GM13976 (cell line): ENCODE measurements at places on chromosomes 7 and 10.
A peak's percentile ranks its signal among the peaks of the same experiment; 100 is the strongest.

- no peak for DNase-seq
Observed at GRCh38 chr10:127532659-127533058, 16.4 kb upstream of the NPS start.

- no peak for DNase-seq
Observed at GRCh38 chr7:44274623-44274975, 50.8 kb downstream of the CAMK2B start.

- peak; percentile 72 for DNase-seq
Observed at GRCh38 chr10:92291921-92292845, 1.2 kb downstream of the MARCHF5 start.

DNA sequence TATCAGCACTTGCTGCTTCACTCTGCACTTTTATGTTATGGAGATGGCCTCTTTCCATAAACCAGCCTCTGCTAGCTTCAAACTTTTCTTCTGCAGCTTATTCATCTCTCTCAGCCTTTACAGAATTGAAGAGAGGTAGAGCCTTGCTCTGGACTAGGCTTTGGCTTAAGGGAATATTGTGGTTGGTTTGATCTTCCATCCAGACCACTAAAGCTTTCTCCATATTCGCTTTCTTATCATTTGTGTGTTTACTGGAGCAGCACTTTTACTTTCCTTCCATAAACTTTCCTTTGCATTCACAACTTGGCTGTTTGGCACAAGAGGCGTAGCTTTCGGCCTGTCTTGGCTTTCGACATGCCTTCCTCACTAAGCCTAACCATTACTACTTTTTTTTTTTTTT, 23.6 kb downstream of the DYDC2 start:
- no peak for DNase-seq

DNA sequence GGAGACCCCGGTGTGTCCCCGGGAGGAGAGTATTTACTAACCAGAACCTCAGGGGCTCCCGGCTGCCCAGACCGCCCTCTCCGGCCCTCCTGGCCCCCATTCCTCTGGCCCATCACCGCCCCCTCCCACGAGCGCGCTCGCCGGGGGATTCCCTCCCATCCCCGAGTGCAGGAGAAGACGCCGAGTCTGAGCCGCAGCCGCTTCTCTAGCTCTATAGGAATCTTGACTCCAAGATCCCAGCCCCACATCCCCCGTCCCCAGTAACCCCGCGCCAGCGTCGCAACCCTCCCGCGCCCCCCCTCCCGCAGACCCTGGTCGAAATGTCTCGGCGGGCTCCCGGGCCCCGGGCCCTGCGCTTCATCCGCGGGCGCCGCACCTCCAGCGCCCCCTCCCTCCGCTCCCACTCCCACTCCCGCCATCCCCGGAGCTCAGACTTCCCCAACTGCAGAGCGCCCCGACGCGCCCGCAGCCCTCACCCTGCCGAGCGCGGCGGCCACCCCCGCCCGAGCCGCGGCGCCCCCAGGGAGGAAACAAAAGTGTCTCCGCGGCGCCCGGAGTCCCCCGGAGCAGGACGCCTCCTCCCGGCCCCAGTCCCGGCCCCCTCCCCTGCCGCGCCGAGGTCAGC, 541 bp downstream of the ELMO1 start:
- peak; percentile 60 for DNase-seq

DNA sequence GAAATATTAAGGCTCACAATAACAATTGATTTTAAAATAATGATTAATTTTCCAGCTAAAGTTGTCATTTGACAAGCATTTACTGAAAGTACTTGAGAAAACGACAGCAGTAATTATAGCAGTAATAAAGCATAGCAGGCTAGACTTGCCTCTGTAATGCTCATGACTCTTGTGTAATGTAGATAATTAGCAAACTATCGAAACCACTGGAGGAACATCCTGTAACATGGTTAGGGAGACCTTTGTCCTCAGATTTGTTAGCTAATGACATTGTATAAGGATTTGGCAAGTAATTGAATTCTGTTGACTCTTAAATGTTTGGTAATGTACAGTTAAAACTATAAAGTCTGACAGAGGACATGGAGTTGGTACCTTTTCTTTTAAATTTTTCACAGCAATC, 24.8 kb downstream of the ARL4A start:
- no peak for DNase-seq

GRCh38 chr10:75438275-75438674, 6.9 kb downstream of the LRMDA start:
- no peak for DNase-seq

- DNase-seq = no peak
Observed at GRCh38 chr7:64277630-64278029, 36.1 kb upstream of the ZNF736 start.

DNA sequence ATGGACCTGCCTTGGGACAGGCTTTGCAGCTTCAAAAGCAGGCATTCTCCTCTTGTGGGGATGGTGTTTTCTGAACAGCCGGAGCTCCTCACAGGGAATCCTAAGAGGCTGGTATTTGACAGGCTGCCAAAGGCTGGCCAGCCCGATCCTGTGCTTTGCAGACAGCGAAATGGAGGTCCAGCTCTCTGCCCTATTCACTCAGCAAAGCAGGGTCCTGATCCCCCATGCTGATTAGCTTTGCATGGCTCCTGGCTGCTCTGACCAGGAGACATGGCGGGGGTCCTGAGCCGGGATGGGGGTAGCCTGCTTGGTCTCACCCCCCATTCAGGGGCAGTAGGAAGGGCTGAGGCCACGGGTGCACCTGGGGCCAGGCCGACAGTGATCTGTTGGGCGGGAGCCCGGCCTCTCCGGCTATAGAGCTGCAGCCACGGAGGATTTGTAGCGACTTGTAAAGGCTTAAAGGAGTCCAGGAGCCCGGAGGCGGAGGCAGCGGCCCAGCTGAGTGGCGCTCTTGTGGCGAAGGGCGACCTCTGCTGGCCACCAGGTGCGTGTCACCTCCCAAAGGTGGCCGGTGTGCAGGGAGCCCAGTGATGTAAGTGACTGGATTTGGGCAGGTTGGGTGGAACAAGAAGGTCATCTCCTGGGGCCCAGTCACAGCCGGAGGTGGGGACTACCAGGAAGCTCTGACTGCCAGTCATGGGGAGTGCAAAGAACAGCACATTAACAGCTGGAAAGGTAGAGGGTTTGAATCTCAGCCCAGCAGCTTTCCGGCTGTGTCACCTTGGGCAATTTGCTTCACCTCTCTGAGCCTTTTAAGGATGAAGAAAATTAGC, 126.5 kb downstream of the ZMIZ1 start:
- peak; percentile 90 for DNase-seq

DNA sequence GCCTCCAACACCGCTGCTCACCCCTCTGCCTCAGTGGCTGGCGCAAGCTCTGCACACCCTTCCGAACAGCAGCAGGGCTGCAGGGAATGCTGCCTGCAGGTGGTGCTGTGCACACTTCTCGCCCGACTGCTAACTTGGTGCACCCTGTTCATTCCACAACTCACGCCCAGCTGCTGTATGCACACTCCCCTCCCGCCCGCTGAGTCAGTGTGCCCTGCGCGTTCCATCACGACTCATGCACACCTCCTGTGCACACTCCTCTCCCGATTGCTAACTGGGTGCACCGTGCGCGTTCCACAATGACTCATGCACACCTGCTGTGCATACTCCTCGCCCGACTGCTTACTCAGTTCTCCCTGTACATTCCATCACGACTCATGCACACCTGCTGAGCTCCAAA, 21.5 kb downstream of the ADARB2 start:
- peak; percentile 62 for DNase-seq

GRCh38 chr7:99559175-99559915, 903 bp downstream of the ZNF655 start:
- DNase-seq = no peak

DNA sequence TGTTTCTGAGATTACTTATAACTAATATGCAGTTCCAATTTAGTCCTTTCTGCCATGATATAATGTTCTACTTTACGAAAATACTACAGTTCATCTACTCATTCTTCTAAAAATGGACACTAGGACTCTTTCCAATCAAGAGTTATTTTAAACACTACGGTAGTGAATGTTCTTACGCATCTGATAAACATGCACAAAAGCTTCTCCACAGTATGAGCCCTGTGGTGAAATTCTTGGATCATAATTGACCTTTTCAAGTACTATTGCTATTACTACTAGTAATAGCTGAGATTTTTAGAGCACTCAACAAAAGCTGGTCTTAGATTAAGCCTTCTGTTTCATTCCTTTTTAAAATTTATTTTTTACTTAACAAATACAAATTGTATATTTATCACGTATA, 106.4 kb downstream of the CH25H start:
- no peak for DNase-seq

DNA sequence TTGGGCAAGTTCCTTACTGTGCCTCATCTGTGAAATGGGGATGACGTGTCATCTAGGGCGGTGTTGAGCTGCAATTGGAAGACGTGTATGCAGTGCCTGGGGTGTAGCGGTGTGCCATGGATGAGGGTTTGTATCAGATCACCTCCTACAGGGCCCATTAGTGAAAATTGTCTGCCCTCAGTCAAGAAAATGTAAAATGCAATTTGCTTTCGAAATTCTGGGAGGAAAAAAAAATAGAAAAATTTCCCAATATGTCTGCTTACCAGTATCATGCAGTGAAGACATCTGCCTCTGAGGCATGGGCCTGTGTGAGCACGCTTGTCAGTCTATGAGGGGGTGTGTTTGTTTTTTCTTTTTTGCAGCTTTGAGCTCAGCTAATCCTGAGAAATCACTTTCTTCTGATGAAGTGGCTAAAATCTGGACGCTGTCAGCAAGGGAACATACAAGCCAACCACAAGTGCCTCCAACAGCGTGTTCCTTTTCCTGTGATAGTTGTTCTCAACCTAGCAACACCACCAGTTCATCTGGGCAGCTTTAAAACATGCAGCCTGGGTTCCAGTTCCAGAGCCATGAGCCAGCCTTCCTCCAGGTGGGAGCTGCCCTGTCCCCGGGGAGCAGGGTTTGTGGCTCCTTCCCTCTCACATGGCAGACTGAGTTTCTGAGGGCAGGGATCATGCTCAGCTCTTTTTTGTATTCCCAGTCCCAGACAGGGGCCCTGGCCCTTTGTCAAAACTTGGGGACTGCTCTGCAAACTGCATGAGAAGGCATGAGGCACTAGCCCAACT, 10.3 kb downstream of the FAM241B start:
- no peak for DNase-seq

- peak; percentile 41 for DNase-seq
Observed at GRCh38 chr10:11602919-11603523, 8.4 kb downstream of the USP6NL start.
